Osteoblast (primary cell): ENCODE measurements at places on chromosomes 13 and 19. TPM values are rescaled to one million over a fixed set of nuclear protein-coding genes. Genes with fewer than 3 reads are reported as not detected.

DNA sequence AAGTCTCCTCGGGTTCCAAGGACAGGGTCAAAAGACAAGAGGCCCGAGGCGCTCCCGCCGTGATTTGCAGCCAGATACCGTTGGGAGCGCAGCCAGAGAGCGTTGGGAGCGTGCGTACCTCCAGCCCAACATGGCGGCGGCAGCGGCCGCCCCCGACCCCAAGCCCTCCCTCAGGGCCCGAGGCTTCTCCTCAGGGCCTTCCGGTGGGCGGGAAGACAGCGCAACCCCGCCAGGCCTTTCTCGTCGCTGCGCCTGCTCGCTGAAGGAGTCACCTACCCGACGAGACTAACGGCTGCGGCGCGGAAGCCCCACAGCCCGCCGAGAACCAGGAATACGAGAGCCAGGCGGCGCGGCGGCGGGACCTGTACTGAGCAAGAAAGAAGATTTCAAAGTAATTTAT is 3.2 kb upstream of the ZNF850 start:
- no peak overlapping the region for H3K27ac ChIP-seq
- no peaks in the 10 kb centered on the region for H3K27me3 ChIP-seq
- no peaks in the 10 kb centered on the region for H3K36me3 ChIP-seq
- peaks cover 11% of the 10 kb centered on the region for H3K4me1 ChIP-seq
- H3K4me3 ChIP-seq: peak overlapping the region; percentile 52

GRCh38 chr19:11931051-11931450 is 6.1 kb downstream of the ZNF700 start:
- H3K36me3 ChIP-seq: peaks cover 6% of the 10 kb centered on the region
- peak; percentile 64 for DNase-seq
- H3K4me1 ChIP-seq: peaks cover 2% of the 10 kb centered on the region
- no peak overlapping the region for H3K4me3 ChIP-seq
- no peaks in the 10 kb centered on the region for H3K27me3 ChIP-seq

GRCh38 chr13:40979232-40979631 is 39.9 kb downstream of the ELF1 start:
- H3K36me3 ChIP-seq: no peaks in the 10 kb centered on the region
- no peak for DNase-seq
- no peaks in the 10 kb centered on the region for H3K27me3 ChIP-seq
- no peak overlapping the region for H3K27ac ChIP-seq
- H3K4me1 ChIP-seq: peaks cover 16% of the 10 kb centered on the region

DNA sequence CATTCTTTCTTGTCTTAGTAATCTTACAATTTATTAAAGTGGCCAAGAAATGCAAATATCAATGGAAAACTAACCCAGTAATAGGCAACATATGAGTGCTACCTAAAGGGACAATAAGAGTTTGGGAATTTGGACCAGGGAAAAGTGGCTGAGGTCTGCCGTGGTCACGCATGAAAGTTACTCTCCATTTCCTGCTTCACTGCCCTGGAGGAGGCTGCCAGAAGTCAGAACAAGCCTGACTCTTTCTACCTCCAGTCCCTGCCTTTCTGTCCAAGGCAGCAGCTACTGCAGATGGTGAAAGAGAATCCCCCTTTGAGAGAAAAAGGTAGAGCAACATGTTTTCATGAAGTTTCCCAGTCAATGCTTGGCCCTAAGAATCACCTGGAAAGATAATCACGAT is 201.1 kb upstream of the ARGLU1 start:
- no peaks in the 10 kb centered on the region for H3K27me3 ChIP-seq
- no peak overlapping the region for H3K27ac ChIP-seq
- no peaks in the 10 kb centered on the region for H3K36me3 ChIP-seq
- DNase-seq: no peak
- H3K4me1 ChIP-seq: no peaks in the 10 kb centered on the region

GRCh38 chr19:43620061-43621001 is 902 bp upstream of the ZNF428 start:
- H3K4me3 ChIP-seq: peak overlapping the region; percentile 90
- peak overlapping the region; percentile 92 for H3K27ac ChIP-seq
- DNase-seq: peak; percentile 29
- H3K27me3 ChIP-seq: no peaks in the 10 kb centered on the region
- no peaks in the 10 kb centered on the region for H3K36me3 ChIP-seq

DNA sequence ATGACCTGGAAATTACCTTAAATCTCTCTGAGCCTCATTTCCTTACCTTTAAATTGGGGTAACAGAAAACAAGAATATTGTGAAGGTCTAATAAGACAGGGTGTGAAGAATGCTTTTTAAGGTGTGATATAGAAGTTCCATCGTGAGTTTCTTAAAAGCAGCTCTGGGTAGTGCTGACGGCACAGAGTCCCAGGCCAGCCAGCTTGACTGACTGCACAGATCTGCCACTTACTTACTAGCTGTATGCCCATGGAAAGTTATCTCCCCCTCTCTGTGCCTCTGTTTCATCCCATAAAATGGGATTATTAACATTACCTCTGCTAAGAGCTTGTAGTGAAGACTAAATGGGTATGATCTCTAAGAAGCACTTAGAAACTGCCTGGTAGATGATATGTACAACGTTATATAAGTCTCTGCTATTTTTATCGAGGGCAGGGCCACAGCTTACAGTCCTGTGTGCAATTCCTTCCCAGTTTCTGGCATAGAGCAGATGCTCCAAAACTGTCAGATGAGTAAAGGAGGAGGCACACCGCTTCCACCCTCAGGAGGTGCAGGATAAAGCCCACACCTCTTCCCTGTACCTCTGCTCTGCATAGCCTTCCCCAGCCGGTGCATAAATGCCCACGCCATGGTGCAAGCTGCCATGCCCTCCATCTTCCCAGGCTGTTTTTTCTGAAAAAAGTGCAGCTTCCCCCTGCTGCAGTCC is 99.6 kb downstream of the MBNL2 start:
- H3K4me1 ChIP-seq: peaks cover 11% of the 10 kb centered on the region
- no peak overlapping the region for H3K4me3 ChIP-seq
- H3K36me3 ChIP-seq: no peaks in the 10 kb centered on the region
- no peak overlapping the region for H3K27ac ChIP-seq
- H3K27me3 ChIP-seq: no peaks in the 10 kb centered on the region
- DNase-seq: no peak

GRCh38 chr13:110289174-110289573 is 17.8 kb downstream of the COL4A1 start:
- peaks cover 19% of the 10 kb centered on the region for H3K4me1 ChIP-seq
- no peak overlapping the region for H3K27ac ChIP-seq
- H3K4me3 ChIP-seq: no peak overlapping the region
- no peak for DNase-seq

GRCh38 chr13:29733147-29733611 is 117.2 kb downstream of the UBL3 start:
- H3K36me3 ChIP-seq: no peaks in the 10 kb centered on the region
- no peak overlapping the region for H3K27ac ChIP-seq
- H3K27me3 ChIP-seq: peaks cover 60% of the 10 kb centered on the region
- H3K4me3 ChIP-seq: no peak overlapping the region
- no peaks in the 10 kb centered on the region for H3K4me1 ChIP-seq

GRCh38 chr13:112849500-112849899 is 119.5 kb upstream of the MCF2L start:
- peak; percentile 65 for DNase-seq
- H3K4me1 ChIP-seq: no peaks in the 10 kb centered on the region
- no peaks in the 10 kb centered on the region for H3K27me3 ChIP-seq
- H3K27ac ChIP-seq: no peak overlapping the region
- no peak overlapping the region for H3K4me3 ChIP-seq

GRCh38 chr19:1155352-1156304 is 18.4 kb downstream of the SBNO2 start:
- H3K27me3 ChIP-seq: no peaks in the 10 kb centered on the region
- peaks cover 17% of the 10 kb centered on the region for H3K36me3 ChIP-seq
- peaks cover 21% of the 10 kb centered on the region for H3K4me1 ChIP-seq
- H3K4me3 ChIP-seq: peak overlapping the region; percentile 65
- DNase-seq: peak; percentile 96
- peak overlapping the region; percentile 99 for H3K27ac ChIP-seq

DNA sequence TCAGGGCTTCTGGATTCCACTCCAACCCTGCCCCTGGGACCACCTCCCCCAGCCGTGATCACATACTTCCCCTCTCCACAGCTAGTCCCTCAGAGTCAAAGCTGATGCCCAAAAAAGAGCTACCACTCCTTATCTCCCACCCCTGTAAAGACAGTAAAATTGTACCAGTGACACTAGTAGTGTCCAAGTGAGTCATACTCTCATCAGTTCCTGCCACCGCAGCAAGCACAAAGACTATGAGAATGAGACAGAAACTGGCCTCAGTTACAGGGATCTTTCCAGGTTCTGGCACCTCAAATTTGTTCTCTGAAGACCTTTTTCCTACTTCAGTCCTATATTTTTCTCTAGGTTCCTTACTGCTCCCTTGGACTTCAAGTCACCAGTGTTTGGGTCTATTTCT is 144.2 kb downstream of the SPRY2 start:
- peaks cover 5% of the 10 kb centered on the region for H3K4me1 ChIP-seq
- no peaks in the 10 kb centered on the region for H3K36me3 ChIP-seq
- no peak for DNase-seq

DNA sequence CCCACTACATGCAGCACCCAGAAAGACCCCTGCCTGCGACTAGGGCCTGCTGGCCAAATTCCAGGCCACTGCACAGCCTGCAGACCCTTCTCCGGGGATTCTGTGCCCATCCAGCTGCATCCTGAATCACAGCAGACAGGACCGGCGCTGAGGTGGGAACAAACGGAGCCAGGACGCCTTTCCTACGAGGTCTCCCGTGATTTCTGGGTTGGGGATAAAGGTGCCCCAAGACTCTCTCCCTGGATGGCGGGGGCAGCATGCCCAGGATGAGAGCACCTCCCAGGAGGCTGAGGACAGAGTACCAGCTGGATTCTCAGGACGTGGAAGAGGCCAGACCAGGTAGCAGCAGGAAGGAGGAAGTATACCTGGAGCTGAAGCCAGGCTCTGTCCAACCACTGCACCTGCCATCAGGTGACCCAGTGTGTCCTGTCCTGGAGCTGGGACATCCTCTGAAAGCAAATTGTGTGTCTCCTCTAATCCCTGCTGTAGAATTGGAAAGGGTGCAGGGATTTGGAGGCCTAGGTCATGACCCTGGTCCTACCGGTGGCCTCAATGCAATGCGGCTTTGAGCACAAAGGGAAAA is 3.4 kb upstream of the FUT5 start:
- peak; percentile 42 for DNase-seq
- no peak overlapping the region for H3K4me3 ChIP-seq
- peaks cover 3% of the 10 kb centered on the region for H3K27me3 ChIP-seq
- no peaks in the 10 kb centered on the region for H3K4me1 ChIP-seq

DNA sequence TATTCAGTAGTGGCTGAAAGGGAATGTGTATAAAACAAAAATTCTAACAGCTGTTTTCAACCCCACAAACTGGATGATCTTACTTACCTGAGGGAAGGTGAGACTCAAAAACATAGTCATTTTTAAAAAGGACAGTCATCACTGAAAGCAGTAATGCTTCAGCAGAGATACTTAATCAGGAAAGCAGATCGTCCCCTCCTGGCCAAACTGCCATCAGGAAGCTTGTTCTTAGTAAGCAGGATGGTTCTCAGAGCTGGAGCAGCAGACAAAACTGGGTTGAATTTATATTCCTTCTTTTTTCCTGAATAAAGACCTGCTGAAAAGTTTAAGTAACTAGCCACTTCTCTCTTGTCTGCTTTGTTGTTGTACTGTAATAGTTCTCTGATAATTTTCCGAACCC is 1156.5 kb downstream of the OLFM4 start:
- no peaks in the 10 kb centered on the region for H3K4me1 ChIP-seq
- H3K27ac ChIP-seq: no peak overlapping the region
- no peaks in the 10 kb centered on the region for H3K27me3 ChIP-seq
- no peaks in the 10 kb centered on the region for H3K36me3 ChIP-seq
- DNase-seq: no peak
- no peak overlapping the region for H3K4me3 ChIP-seq

DNA sequence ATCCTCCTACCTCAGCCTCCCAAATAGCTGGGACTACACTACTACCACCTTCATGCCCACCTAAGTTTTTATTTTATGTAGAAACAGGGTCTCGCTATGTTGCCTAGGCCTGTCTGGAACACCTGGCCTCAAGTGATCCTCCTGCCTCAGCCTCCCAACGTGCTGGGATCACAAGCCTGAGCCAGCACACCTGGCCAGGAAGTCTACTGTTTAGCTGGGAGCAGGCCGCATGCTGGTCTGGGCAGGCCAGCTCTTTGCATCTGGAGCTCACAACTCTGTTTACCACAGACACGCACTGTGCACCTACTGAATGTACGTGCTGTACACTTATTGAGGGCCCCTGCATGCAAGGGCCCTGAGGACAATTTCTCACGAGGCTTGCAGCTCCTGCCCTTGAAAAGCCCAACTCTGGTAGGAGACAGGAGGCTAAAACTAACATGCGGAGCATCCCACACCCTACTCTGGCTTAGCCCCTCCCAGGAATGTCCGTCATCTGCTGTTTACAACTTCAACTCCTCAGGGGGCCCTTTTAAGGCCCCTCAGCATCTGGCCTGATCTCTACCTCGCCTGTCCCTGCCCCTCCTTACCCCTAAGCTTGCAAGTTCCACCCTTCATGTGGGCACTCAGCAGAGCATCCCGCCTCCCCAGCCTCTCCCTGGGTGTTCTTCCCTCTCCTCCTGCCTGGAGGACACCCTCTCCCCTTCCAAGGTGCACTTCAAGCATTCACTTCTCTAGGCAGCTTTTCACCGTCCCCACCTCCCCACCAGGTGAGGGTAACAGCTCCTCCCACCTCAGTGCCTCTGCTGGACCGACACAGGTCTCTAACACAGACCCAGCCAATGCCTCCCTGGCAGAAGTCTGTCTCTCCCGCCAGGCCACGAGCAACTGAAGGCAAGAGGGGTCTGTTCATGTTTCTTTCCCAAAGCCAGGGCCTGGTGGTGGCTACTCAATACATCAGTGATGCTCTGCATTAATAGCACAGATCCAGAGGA is 114.2 kb upstream of the UQCRFS1 start:
- no peaks in the 10 kb centered on the region for H3K4me1 ChIP-seq
- H3K4me3 ChIP-seq: no peak overlapping the region
- H3K36me3 ChIP-seq: no peaks in the 10 kb centered on the region
- H3K27ac ChIP-seq: no peak overlapping the region
- no peaks in the 10 kb centered on the region for H3K27me3 ChIP-seq

Gene EML2
- 10.1 and 11.8 TPM in 2 replicates for total RNA-seq

Gene IRF3
- 48.5 and 54.2 TPM in 2 replicates for total RNA-seq

Gene PTGIR
- 2.5 and 2.9 TPM in 2 replicates for total RNA-seq

Gene LYPD5
- total RNA-seq: 0.29 and 0.72 TPM in 2 replicates

Gene TTC9B
- not detected in 2 replicates for total RNA-seq

Gene CCDC70
- not detected in 2 replicates for total RNA-seq

Gene TRPC4
- total RNA-seq: 8.3 and 9.8 TPM in 2 replicates
